Kidney capillary endothelial cell (primary cell): ENCODE measurements at places on chromosomes 12 and 14.

DNA sequence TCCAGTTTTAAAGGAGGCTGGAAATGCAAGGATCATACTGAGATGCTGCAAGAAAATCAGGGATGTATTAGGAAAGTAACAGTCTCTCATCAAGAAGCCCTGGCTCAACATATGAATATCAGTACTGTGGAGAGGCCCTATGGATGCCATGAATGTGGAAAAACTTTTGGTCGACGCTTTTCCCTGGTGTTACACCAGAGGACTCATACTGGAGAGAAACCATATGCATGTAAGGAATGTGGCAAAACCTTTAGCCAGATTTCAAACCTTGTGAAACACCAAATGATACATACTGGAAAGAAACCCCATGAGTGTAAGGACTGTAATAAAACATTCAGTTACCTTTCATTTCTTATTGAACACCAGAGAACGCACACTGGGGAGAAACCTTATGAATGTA is 24.5 kb downstream of the ZNF891 start:
- DNase-seq = no peak

DNA sequence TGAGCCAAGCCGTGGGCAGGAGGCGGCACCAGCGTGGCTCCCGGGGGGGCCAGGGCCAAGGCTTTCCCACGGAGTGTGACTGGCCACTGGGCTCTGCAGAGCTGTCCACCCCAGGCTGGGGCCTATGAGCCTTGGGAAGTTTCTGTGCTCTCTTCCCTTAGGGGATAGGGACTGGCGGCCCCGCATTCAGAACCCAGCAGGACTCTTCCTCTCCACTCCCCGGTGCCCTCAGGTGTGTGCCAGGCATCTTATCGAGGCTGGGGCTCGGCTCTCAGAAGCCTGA is 17.8 kb upstream of the EIF2B2 start:
- DNase-seq = no peak

GRCh38 chr14:21915826-21916225 is 242.2 kb upstream of the OR4E1 start:
- peak; percentile 85 for DNase-seq

GRCh38 chr14:63193236-63193635 is 11.0 kb upstream of the RHOJ start:
- DNase-seq = no peak

DNA sequence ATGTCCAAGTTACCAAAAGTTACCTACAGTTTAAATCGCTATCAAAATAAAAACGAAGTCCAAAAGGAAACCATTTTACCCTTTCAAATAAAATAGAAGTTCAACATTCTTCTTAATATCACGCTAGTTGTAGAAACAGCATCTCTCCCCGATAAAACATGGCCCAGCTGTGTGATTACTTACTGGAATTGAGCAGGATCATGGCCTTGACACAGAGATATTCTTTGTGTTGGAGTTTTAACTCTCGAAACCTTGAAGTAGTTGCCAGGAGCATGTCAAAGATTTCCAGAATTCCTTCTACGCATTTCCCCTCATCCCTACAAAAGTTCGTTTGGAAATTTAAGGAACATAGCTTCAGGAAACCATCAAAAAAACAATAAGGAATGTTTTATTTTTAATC is 44.8 kb downstream of the ESR2 start:
- no peak for DNase-seq

GRCh38 chr12:132545164-132545953 is 55.4 kb downstream of the FBRSL1 start:
- no peak for DNase-seq

- DNase-seq = no peak
Measured at GRCh38 chr12:122730215-122731014, at the start of gene HCAR1. HCAR1 (minus strand) TSS chr12:122730844; CDS start chr12:122730339, 505 bp downstream.

DNA sequence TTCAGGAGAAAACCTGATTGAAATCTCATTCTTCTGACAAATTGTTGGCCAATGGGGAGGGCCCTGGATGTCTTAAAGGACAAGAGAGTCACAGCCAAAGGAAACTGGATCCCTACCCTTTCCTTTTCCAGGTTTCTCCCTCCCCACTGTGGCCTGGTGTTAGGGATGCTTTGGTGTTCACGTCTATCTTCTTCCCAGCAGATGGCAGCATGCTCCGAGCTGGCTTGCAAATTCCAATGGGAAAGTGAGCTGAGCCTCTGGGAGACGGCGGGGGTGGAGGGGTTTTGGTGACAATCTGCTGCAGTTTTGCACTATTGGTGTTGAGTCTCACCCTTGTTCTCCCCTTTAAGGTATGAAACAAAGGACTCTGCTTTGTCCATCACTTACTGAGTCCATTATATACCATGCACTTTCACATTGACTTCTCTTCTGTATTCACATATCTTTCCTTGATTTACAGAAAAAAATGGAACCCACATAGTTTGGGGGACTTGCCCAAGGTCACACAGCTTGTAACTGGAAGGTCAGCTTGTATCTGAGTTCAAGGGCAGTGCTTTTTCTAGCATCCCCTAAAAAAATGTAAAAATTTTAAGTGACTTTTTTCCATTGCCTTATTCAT is 39.3 kb downstream of the CCDC177 start:
- DNase-seq = peak; percentile 46
